COR-L47 (cell line): ENCODE measurements at places on chromosomes 16 and 17.

GRCh38 chr17:57097832-57098421 lies 12.9 kb downstream of the AKAP1 start:
- DNase-seq, result peak; percentile 75

DNA sequence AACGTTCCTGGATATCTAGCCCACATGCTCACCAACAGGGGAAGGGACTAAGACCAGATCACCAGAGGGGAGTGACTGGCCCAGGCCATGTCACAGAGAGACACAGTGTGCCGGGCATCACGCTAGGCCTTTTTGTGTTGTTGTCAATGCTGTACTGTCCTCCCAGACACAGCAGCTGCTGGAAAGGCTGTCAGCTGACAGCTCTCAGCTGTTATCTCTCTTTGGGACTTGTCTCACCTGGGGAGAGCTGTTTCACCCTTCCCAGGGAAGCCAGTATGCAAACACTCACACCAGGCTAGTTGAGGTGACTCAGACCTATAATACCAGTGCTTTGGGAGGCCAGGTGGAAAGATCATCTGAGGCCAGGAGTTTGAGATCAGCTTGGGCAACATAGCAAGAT lies 19.4 kb downstream of the UNC45B start:
- DNase-seq, result no peak

- no peak for DNase-seq
Observed at GRCh38 chr17:30477774-30478115, 537 bp downstream of the GOSR1 start.

DNA sequence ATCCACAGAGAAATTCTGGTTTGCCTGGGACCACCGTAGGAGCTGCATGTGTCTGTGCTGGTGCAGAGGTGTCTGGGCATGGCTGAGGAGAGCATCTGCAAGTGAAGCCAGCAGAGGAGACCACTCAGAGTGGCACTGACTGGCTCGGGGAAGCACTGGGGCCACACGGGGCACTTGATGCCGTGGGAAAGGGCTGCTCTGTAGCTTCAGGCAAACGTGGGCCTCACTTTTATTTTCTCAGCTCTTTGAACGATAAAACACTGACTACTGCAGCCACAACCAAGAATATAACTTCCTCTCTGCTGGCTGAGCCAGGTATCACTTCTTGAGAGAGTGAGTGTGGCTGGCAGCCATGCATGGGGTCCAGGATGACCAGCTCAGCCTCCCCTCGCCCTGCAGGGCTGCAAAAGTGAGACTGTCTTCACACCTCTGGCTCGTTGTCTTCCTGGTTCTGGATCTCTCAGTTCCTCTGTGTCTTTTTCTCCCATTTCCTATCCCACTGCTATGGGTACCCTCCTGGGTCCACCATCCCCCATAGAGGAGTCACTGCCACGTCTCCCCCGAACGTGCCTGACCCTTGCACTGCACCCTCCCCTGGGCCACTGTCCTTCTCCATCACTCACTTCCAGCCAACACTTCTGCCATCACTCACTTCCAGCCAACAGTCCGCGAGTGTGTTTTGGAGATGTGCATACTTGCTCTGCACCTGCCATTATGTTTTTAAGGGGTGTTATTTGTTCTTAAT lies 201.4 kb upstream of the CHMP6 start:
- no peak for DNase-seq
